ENCODE measurements at places on chromosomes 2 and 18.

DNA sequence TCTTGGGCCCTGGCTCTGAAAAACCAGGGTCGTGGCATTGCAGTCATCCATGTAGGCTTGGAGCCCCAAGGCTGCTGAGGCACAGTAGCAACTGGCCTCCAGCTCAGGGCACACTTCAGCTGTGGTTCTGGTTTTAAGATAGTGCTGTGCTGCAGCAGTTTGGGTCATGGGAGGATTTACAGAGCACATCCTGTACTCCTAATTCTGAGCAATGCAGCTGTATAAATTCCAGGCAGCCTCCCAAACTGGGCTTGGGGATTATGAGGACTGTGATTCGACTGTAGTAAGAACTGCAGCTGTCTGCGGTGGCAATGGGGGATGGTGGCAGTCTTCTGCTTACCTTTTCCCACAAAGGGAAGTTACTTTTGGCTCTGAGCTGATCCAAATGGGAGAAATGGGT, 536.3 kb upstream of the GCFC2 start:
- H3K4me3 ChIP-seq: no peak overlapping the region
- H3K27me3 ChIP-seq: no peaks in the 10 kb centered on the region
- H3K36me3 ChIP-seq: no peaks in the 10 kb centered on the region

DNA sequence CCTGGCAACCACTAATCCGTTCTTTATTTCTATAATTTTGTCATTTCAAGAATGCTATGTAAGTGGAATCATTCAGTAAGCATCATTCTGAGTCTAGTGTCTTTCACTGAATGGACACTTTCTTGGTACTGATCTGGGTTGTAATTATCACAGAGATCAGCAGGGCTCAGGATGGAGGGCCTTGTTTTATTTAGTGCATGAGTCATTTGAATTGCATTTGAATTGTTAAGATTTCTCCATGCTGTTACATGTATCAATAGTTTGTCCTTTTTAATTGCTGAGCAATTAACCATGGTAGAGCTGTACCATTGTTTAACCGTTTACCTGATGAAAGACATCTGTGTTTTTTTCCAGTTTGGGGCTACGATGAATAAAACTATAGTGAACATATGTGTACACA, 256.4 kb downstream of the THSD7B start:
- H3K4me3 ChIP-seq: no peak overlapping the region
- no peaks in the 10 kb centered on the region for H3K4me1 ChIP-seq
- H3K36me3 ChIP-seq: no peaks in the 10 kb centered on the region
- no peak overlapping the region for H3K27ac ChIP-seq

DNA sequence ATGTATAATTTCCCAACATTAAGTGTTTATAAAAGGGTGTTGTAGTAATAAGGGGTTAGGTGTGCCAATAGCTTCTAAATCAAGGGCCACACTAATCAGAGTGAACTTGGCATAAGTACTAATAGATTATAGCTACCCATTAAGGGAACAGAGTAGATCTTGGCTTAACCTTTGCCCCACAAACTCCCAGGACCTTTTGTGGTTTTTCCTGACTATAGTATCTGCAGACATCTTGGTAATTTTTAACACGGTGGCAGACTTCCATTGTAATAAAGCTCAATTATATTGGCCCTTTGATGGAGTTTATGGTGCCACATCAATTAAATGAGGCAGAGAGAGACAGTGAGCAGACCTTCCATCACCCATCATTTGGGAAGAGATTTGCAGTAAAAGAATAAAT, 358.5 kb upstream of the HNRNPA3 start:
- no peak for DNase-seq
- no peak overlapping the region for H3K27ac ChIP-seq
- H3K4me3 ChIP-seq: no peak overlapping the region
- H3K4me1 ChIP-seq: no peaks in the 10 kb centered on the region
- H3K27me3 ChIP-seq: no peaks in the 10 kb centered on the region

- H3K4me1 ChIP-seq: no peaks in the 10 kb centered on the region
- peak; percentile 64 for DNase-seq
- H3K4me3 ChIP-seq: no peak overlapping the region
- H3K27me3 ChIP-seq: peaks cover 3% of the 10 kb centered on the region
Observed at GRCh38 chr2:70673041-70673647, 94.9 kb downstream of the ADD2 start.

- no peak for DNase-seq
- no peaks in the 10 kb centered on the region for H3K27me3 ChIP-seq
- H3K27ac ChIP-seq: no peak overlapping the region
Observed at GRCh38 chr2:202122980-202123720, 50.1 kb downstream of the KIAA2012 start.

Data from osteoblast (primary cell).